NCI-H2081 (cell line): ENCODE measurements at places on chromosomes 6 and 20.

DNA sequence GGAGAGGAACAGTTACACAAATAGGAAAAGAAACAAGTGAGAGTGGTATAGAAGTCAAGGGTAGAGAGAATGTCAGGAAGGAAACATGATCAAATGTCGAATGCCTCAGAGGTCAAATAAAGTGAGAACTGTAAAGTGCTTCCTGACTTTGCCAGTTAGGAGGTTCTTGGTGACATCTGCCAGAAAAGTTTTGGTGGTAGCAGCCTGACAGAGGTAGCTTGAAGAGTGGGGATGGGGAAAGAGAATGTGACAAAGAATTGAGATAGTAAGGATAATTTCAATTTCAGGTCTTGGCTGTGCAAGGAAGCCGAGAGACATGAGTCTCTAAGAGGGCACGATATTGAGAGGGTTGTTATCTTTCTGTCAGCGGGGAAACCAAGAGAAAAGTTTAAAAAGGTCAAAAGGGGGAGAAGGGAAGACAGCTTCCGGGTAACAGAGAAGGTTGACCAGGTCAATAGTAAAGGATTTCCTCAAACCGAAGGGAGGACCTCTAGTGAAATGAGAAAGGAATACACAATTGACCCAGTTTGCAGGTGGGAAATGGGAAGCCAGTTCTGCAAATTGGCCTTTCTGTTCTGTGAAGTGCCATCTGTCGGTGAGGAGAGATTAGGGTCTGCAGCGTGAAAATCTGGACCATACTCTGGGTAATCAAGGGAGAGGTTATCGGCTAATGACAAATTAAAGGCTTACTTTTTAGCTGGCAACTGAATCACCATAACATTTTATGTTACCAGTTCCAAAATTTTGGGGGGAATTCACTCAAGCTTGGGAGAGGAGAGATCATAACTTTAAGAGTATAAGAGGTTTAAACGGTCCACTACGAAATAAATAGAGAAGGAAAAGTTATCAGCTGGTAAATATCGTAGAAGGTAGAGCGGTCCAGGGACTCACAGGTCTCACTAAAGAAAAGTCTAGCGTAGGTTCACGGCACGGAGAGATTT, 973 bp upstream of the BRD2 start:
- DNase-seq, result peak; percentile 76

DNA sequence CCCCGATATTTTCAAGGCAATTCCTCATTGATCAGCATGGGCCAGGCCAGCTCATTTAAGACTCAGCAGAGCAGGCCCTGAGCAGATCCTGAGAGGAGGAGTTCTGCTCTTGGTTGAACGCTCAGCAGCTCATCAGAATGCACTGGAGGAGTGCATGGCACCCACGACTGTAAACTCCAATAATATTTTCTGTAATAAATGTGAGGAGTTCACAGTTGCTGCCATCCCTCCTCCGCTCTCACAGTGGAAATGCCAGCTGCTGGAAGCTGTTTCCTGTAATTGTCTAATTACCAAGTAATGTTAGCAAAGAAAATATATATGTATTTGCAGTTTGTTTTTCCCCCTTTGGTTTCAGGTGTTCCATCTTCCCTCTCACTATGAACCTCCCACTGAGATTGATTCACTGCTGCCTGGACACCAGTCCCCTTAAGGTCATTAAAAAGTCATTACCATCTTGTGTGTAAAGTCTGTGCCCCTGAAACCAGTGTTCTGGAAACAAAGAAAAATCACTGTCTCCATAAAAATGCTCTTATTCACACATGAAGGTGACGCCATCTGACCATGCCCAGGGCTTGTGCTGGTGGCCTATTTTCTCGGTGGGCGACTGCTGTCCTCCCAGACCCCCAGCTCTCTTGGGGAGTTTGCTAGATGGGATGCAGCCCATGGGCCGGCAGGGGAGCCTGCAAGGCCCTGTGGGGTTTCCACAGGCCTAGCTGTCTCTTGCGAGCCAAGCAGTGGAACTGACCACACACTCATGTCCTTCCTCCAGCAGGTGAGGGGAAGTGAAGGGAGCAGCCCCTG, 374.2 kb downstream of the ZFAND3 start:
- peak; percentile 62 for DNase-seq

GRCh38 chr20:10795286-10796026, 121.7 kb upstream of the JAG1 start:
- DNase-seq, result no peak

GRCh38 chr20:4064144-4064909, 49.0 kb upstream of the RNF24 start:
- DNase-seq, result peak; percentile 28

- DNase-seq, result no peak
Observed at GRCh38 chr20:36861625-36861874, 14.4 kb upstream of the TLDC2 start.

DNA sequence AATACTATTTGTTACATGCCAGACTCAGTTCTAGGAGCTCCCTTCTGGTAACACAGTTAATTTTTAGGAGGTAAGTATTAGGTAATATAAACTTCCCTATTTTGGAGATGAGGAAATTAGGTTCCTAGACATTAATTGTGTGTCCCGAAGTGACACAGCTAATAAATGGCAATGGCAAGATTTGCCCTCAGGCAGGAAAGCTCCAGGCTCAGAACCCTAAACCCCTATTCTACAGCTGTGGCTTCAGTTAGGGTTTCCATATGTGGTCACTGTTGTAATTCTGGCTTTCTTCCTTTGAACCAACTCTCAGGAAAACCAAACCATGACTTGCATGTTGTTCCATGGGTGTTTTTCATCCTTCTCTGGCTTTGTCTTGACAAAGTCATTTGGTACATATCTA, 188.2 kb downstream of the PLCB1 start:
- no peak for DNase-seq

- no peak for DNase-seq
Observed at GRCh38 chr6:99347804-99348203, 1.7 kb downstream of the FAXC start.

DNA sequence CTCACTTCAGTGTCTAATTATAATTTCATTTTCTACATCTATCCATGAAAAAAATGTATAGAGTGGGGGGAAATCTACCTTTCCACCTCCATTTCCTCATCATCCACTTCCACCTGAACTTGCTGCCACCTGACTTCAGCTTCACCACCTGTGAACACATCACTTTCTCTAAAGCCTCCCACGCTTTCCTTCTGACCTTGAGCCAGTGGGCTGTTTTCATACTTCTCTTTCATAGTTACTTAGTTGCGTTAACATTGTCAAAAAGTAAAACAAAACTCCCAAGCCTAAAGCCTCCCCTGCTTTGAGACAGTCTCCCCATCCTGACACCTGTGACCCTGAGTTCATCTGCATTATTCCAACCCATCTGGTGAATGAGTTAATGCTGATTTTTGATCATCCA, 47.3 kb downstream of the KLHL31 start:
- no peak for DNase-seq

DNA sequence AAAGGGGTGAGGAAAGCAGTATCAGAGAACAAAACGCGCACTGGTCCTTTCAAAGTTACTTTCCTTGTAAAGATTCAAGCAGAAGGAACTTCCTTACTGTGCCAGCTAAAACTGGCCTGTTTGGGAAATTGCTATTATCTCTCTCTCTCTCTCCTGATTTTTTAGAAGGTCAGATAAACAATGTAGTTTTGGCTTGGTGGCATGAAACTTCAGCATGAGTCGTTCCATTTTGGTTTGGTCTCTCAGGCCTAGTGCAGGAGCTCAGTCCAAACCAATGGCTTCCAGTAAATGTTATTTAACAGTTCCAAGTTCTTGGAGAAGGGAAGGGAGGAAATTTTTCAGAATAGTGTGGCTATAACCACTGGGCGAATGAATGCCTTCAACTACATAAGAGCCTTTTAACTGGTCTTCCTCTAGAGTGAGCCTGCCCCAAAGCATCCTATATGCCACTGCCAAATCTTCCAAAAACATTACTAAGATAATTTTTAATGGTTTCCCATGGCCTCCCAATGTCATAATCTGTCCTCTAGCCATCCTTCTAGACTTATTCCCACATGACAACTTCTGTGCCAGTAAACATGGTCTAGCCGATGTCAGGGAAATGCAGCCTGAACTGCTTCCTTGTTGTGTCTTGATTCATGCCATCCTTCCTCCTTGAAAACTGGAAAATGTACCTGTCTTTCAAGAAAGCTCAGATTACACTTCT, 9.1 kb upstream of the SNX9 start:
- no peak for DNase-seq

DNA sequence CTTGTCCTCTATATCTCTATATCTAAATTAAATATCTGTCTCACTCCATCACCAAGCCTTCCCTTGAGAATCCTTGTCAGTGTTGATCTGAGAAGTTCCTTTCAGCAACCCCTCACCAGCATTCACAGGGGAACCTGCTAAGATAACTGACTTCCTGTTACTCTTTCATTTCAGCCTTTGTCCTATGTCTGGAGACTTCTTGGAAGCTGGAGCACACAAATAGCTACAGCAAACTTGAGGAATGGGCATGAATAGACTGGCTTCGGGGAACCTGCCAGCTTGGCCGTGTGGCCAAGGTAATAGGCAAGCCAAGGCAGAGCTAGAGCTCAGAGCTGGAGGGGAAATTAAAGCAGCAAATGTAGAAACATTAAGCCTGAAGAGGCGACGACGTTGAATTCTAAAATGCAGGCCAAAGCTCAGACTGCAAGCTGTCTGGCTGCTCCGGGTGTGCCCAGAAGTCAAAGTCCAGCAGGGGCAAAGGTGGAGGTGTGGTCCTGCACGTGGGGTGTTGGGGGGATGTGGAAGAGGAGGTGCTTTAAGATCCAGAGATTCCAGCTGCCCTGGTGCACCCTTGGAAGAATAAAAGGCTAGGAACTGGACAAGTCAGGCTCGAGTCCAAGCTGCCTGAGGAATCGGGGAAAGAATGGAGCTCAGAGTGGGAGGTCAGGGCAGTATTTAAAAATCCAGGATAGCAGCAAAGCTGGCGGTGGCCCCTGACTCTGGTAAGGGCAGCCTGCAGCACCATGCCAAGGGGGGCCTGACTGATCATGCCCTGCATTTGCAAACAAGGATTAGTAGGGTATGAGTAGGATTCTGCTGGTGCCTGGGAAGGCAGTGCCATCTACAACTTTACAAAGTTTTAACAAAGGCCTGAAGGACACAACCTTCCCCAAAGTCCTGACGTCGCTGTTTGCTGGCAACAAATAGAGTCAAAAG, 185.0 kb upstream of the SGK1 start:
- no peak for DNase-seq

- no peak for DNase-seq
Observed at GRCh38 chr6:15339081-15339480, 93.2 kb downstream of the JARID2 start.

- DNase-seq, result no peak
Observed at GRCh38 chr20:10521836-10522235, 86.7 kb downstream of the SLX4IP start.

- no peak for DNase-seq
Observed at GRCh38 chr6:5811997-5812396, 194.7 kb downstream of the NRN1 start.

GRCh38 chr6:56642366-56643261, at the start of gene DST:
Gene DST, minus strand, starts transcription at chr6:56642889.
- DNase-seq, result no peak

- no peak for DNase-seq
Observed at GRCh38 chr6:33978412-33979150, 167.3 kb downstream of the GRM4 start.

DNA sequence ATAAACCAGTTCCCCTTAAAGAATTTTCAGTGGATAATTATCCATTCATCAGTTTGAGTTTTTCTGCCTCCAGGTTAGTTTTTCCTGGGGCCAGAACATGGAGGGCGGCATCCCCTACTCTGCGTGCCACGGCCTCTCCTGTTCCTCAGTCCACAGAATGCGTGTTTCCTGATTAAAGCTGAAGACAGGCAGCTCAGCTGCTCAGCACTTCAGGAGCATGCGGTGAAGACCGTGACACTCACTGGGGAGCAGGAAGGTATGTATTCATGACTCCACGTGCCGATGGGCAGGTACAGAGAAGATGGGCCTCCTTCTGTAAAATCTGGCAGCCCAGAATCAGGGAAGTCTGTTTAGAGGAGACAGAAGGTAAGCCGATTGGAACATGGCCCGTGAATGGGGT, 2.0 kb upstream of the THBS2 start:
- no peak for DNase-seq

GRCh38 chr20:6122873-6123648, at the start of gene FERMT1:
Gene FERMT1, minus strand, starts transcription at chr20:6123030. Its CDS starts 3,476 bp downstream, at chr20:6119554.
- peak; percentile 64 for DNase-seq

GRCh38 chr20:24910461-24910860, 38.6 kb upstream of the CST7 start:
- DNase-seq, result no peak

GRCh38 chr6:27966044-27966443, 9.0 kb downstream of the OR2B6 start:
- DNase-seq, result no peak
